Epithelial cell of umbilical artery (primary cell): ENCODE measurements at places on chromosomes 6 and 20. TPM values are rescaled to one million over a fixed set of nuclear protein-coding genes. Genes with fewer than 3 reads are reported as not detected.

The KCNK17 gene
- not detected in 2 replicates for total RNA-seq

The ECI2 gene
- total RNA-seq = 98.1 and 151 TPM in 2 replicates

The RSPH9 gene
- 0.15 and 0.32 TPM in 2 replicates for total RNA-seq

The RSPO3 gene
- 5.8 and 6.1 TPM in 2 replicates for total RNA-seq

The CST4 gene
- not detected in 2 replicates for total RNA-seq

The HAO1 gene
- total RNA-seq = not detected in 2 replicates

The TP53TG5 gene
- total RNA-seq = not detected in 2 replicates

The CFB gene
- 1.3 and 7.9 TPM in 2 replicates for total RNA-seq

The GRM1 gene
- not detected in 2 replicates for total RNA-seq

The TPBG gene
- total RNA-seq = 6.5 and 7.0 TPM in 2 replicates

The LYRM4 gene
- total RNA-seq = 17.8 and 17.9 TPM in 2 replicates
